ENCODE measurements at places on chromosomes 6 and 20.

GRCh38 chr6:107977283-107977682, 19.3 kb upstream of the SEC63 start:
- H3K36me3 ChIP-seq = no peaks in the 10 kb centered on the region
- DNase-seq = no peak
- no peak overlapping the region for H3K4me3 ChIP-seq
- no peak overlapping the region for H3K27ac ChIP-seq
- no peaks in the 10 kb centered on the region for H3K4me1 ChIP-seq

GRCh38 chr20:19693508-19693907, 64.5 kb upstream of the RIN2 start:
- H3K27me3 ChIP-seq = no peaks in the 10 kb centered on the region
- H3K4me3 ChIP-seq = no peak overlapping the region
- DNase-seq = no peak
- no peak overlapping the region for H3K27ac ChIP-seq
- no peaks in the 10 kb centered on the region for H3K4me1 ChIP-seq
- H3K36me3 ChIP-seq = no peaks in the 10 kb centered on the region

DNA sequence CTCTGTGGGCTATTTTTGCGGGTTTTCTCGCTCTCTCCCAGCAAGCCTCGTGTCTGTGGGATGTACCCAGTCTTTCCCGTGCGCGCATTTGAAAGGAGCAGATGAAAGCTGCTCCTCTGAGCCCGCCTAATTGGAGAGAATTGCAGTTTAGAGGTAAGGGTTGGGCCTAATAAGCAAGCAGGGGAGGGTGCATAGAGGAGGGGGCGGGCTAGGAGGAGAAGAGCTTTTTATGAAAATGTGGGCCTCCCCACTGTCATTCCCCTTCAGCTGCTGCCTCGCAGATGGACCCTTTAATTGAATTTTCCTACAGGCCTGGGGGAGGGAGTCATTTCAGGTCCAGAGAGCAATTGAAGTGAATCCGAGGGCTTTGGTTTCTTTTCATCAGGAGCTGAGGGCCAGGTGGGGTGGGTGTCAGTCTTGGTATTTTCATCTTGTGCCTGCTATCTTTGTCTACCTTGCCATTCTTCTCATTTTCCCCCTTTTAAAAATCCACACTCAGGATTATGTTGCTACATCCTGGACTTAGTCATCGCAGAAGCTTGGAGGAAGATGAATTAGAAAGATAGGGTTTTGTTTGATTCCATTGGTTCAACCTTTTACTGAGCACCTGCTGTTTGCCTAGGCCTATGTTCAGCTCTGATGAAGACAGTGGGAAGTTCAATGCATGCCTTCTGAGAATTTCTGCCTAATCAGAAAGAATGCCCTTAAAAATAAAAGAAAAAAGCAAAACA, 423.4 kb downstream of the CD83 start:
- no peaks in the 10 kb centered on the region for H3K4me1 ChIP-seq
- H3K27ac ChIP-seq = no peak overlapping the region
- H3K4me3 ChIP-seq = no peak overlapping the region
- H3K27me3 ChIP-seq = no peaks in the 10 kb centered on the region

DNA sequence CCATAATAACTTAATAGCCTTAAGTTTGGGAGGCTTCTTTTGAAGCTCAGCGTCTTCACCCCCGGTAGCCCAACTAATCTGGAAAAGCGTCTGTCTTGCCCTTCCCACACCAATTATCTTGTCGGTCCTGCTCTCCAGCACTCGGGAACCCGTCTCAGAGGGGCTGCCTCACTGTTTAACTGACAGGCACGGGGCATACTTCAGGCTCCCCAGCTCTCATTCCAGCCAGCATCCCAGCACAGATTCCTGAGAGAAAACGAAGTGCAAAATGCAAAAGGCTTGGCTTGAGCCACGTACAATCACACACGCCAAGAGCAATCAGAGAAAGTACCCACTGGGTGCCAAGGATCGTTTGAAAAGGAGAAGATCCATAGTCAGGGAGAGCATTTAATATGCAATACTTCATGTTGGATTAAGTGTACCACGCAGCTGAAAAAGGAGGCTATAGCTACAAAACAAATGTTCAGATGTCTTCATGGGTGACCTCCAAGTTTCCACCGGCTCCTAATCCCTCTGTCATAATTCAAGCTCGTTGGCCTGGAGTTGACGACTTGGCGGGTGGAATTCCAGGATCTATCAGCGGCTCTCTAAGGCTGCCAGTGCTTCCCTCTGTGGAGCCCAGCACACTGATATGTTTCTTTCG, 53.7 kb upstream of the STX16 start:
- no peak overlapping the region for H3K4me3 ChIP-seq
- H3K36me3 ChIP-seq = no peaks in the 10 kb centered on the region
- no peak for DNase-seq
- no peak overlapping the region for H3K27ac ChIP-seq
- no peaks in the 10 kb centered on the region for H3K27me3 ChIP-seq
- H3K4me1 ChIP-seq = no peaks in the 10 kb centered on the region

- H3K27me3 ChIP-seq = no peaks in the 10 kb centered on the region
- no peak overlapping the region for H3K27ac ChIP-seq
- no peaks in the 10 kb centered on the region for H3K4me1 ChIP-seq
- no peak for DNase-seq
- no peak overlapping the region for H3K4me3 ChIP-seq
These were observed 132.4 kb upstream of the STXBP5 start for GRCh38 chr6:147071776-147072175.

DNA sequence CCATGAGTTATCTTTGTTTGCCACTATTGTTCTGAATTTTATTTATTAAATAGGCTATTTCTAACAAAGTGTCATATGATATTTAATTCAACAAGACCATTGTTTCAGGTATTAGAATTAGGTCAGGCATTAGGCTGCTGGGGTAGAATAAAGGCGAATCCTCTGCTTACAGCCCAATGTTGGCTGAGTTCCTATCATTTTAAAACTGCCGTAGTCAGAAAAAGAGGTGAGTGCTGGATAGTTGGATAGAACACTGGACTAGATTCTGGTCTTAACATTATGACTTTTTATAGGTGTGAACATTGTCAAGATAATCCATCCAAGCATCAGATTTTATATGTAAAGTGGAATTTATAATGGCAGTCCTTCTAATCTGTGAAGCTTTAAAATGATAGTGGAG, 6.3 kb downstream of the RIMS1 start:
- H3K4me1 ChIP-seq = no peaks in the 10 kb centered on the region
- H3K4me3 ChIP-seq = no peak overlapping the region
- H3K27me3 ChIP-seq = no peaks in the 10 kb centered on the region
- H3K36me3 ChIP-seq = no peaks in the 10 kb centered on the region
- DNase-seq = no peak

DNA sequence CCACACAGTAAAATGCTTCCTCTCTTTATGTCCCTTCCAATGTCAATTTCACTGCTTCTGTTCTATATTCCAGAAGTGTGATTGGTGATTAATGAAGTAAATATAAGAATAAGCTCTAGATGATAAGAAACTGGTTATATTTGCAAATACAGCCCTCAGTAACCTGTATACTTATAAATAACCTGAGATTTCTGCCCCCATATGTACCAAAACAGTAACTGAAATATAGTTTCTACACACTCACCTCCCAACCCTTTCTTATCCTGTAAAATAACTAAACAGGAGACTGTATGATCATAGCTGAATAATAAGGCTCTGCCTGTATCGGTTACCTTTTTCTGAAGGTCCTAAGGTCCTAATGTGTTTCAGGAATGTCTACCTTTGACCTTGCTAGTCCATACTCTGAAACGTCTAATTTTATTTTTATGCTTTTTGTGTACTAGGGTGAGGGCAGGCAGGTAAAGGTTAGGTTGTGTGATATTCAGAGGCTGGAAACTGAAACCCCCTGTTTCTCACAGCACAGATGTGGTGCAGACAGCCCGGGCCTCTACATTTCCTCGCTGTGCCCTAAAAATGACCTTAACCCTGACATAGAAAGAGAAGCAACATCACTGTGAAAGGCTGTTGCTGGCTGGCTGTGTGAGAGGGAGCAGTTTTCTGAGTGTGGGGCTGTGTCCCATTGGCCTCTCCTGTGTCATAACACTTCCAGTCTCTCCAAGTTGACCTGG, 378.8 kb downstream of the CENPW start:
- H3K27ac ChIP-seq = no peak overlapping the region
- H3K4me1 ChIP-seq = no peaks in the 10 kb centered on the region
- no peak for DNase-seq
- no peak overlapping the region for H3K4me3 ChIP-seq
- no peaks in the 10 kb centered on the region for H3K36me3 ChIP-seq
- no peaks in the 10 kb centered on the region for H3K27me3 ChIP-seq

- no peaks in the 10 kb centered on the region for H3K36me3 ChIP-seq
- no peak overlapping the region for H3K4me3 ChIP-seq
- no peaks in the 10 kb centered on the region for H3K27me3 ChIP-seq
- H3K4me1 ChIP-seq = no peaks in the 10 kb centered on the region
These were observed 6.9 kb downstream of the FAM184A start for GRCh38 chr6:119071576-119071975.

GRCh38 chr6:168826078-168826390, 385.1 kb downstream of the SMOC2 start:
- no peak overlapping the region for H3K27ac ChIP-seq
- H3K4me1 ChIP-seq = peaks cover 5% of the 10 kb centered on the region
- no peaks in the 10 kb centered on the region for H3K27me3 ChIP-seq
- no peaks in the 10 kb centered on the region for H3K36me3 ChIP-seq
- DNase-seq = no peak
- H3K4me3 ChIP-seq = no peak overlapping the region

- no peak overlapping the region for H3K27ac ChIP-seq
- no peaks in the 10 kb centered on the region for H3K4me1 ChIP-seq
- no peak for DNase-seq
- H3K27me3 ChIP-seq = no peaks in the 10 kb centered on the region
- H3K4me3 ChIP-seq = no peak overlapping the region
- no peaks in the 10 kb centered on the region for H3K36me3 ChIP-seq
These were observed 7.1 kb downstream of the NHLRC1 start for GRCh38 chr6:18115356-18115755.

GRCh38 chr6:16712931-16713484, 48.3 kb downstream of the ATXN1 start:
- no peak for DNase-seq
- H3K27me3 ChIP-seq = no peaks in the 10 kb centered on the region
- no peak overlapping the region for H3K4me3 ChIP-seq
- no peak overlapping the region for H3K27ac ChIP-seq

DNA sequence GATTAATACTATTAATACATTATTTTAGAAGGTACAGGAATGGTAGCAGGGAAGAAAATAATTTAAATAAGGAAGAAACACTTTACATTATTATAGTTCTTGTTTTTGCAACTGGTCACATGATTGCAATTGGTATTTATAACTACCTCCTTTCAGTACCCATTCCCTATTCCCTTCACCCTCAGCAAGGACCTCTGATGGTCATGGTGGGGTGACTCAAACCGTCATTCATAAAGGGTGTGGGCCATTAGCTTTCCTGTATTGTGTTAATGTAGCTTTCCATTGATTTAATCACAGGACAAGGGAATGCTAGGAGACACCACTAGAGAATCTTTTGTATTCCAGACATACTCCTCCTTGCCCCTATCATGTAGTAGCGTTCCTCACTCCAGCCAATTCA, 47.2 kb upstream of the TMEM244 start:
- no peaks in the 10 kb centered on the region for H3K36me3 ChIP-seq
- no peaks in the 10 kb centered on the region for H3K4me1 ChIP-seq
- no peak for DNase-seq
- H3K27ac ChIP-seq = no peak overlapping the region

- no peak overlapping the region for H3K27ac ChIP-seq
- DNase-seq = no peak
- no peaks in the 10 kb centered on the region for H3K36me3 ChIP-seq
- H3K27me3 ChIP-seq = no peaks in the 10 kb centered on the region
- H3K4me1 ChIP-seq = no peaks in the 10 kb centered on the region
These were observed 7.7 kb upstream of the GJA10 start for GRCh38 chr6:89886378-89887120.

- no peaks in the 10 kb centered on the region for H3K27me3 ChIP-seq
- no peak for DNase-seq
- no peak overlapping the region for H3K27ac ChIP-seq
- H3K4me1 ChIP-seq = no peaks in the 10 kb centered on the region
- no peak overlapping the region for H3K4me3 ChIP-seq
These were observed 145.4 kb downstream of the PRKN start for GRCh38 chr6:162581988-162582780.

DNA sequence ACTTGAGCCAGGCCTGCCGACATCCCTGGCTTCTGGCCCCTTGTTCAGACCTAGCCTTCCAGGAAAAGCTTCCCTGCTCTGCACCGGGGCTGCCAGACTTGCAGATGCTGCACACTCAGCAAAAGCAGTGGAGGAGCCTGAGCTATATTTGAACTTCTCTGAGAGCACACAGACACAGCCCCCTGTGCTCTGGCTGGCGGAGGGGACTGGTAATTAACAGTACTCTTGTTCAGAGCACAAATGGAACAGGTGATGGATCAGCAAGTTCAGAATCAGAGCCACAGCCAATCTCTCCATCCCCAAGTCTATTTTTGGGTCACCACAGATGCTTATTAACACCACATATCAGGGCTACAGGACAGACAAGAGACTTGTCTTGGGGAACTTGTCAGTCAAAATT, 27.6 kb upstream of the RIMS4 start:
- H3K27me3 ChIP-seq = no peaks in the 10 kb centered on the region
- H3K4me1 ChIP-seq = 0 out of 2 replicates have a peak, but pooled peaks cover 1% of the 10 kb centered on the region
- H3K36me3 ChIP-seq = no peaks in the 10 kb centered on the region
- H3K27ac ChIP-seq = no peak overlapping the region

GRCh38 chr6:3749067-3749841, 2.3 kb downstream of the PXDC1 start:
- peaks cover 21% of the 10 kb centered on the region for H3K27me3 ChIP-seq
- no peak overlapping the region for H3K27ac ChIP-seq
- DNase-seq = no peak
- H3K4me1 ChIP-seq = 0 out of 2 replicates have a peak, but pooled peaks cover 2% of the 10 kb centered on the region
- no peaks in the 10 kb centered on the region for H3K36me3 ChIP-seq

DNA sequence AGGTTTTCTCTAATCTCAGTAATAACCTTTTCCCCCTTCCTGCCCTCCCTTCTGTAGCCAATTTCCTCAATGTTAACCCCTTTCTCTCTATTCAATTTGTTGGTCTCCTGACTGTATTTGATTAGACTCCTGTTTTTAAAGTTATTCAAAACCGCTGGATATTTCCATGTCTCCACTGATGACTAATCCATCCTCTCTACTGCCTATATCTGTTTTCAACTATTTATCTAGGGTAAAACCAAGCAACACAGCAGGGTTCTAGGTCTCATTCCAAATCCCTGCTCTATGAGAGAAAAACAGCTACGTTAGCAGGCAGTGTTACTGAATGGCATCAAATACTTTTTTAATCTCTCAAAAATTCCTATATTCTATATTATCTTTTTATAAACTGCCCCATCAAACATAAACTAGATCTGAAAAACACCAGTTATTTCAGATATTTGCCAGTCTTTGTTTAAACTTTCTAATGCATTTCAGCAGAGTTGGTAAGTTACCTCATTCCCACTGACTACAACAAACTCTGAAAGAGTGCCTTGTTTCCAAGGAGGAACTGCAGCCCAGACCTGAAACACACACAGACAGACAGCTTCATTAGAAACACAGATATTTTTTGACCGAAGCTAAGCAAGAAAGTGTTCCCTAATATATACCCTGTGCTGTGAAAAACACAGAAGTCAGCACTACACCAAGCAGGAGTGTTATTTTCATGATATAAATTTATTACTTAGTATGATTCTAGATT, 8.2 kb downstream of the RTN4IP1 start:
- H3K27ac ChIP-seq = no peak overlapping the region
- no peaks in the 10 kb centered on the region for H3K27me3 ChIP-seq
- H3K4me1 ChIP-seq = no peaks in the 10 kb centered on the region

Measured in iPS DF 6.9 (cell line).